ENCODE measurements at places on chromosomes 7 and 10. TPM values are rescaled to one million over a fixed set of nuclear protein-coding genes. Genes with fewer than 3 reads are reported as not detected.

Gene CCL24
- total RNA-seq = not detected

Gene STOX1
- total RNA-seq = 0.47 TPM

Gene EBLN1
- total RNA-seq = not detected

Gene CFAP46
- 0.35 TPM for total RNA-seq

Gene LRRC61
- 9.8 TPM for total RNA-seq

Gene TAS2R5
- total RNA-seq = not detected

Gene ANXA8
- 39.8 TPM for total RNA-seq

Gene LAMTOR4
- 153 TPM for total RNA-seq

Gene COMTD1
- 52.4 TPM for total RNA-seq

Gene STEAP2
- total RNA-seq = 22.2 TPM

Gene IGFBP3
- total RNA-seq = 122 TPM

Gene TAF5
- 2.2 TPM for total RNA-seq

Gene VWDE
- 14.4 TPM for total RNA-seq

Gene SPDYE11
- total RNA-seq = not detected

Gene ZPBP
- total RNA-seq = not detected

Gene SGPL1
- total RNA-seq = 8.9 TPM

Gene NFKB2
- total RNA-seq = 7.3 TPM

Gene GIMAP6
- 15.8 TPM for total RNA-seq

Gene SP4
- total RNA-seq = 15.2 TPM

Gene OPALIN
- not detected for total RNA-seq

Gene MET
- total RNA-seq = 17.5 TPM
